NCI-H2171 (cell line): ENCODE measurements at places on chromosomes 2 and 18.

- no peak for DNase-seq
Measured at GRCh38 chr2:88845772-88846661, 154.5 kb downstream of the RPIA start.

- no peak for DNase-seq
Measured at GRCh38 chr2:216740557-216741222, 45.3 kb upstream of the IGFBP5 start.

GRCh38 chr2:232104076-232104646, 142.6 kb downstream of the DIS3L2 start:
- DNase-seq, result no peak

- no peak for DNase-seq
Measured at GRCh38 chr18:57431002-57431382, 4.2 kb upstream of the ONECUT2 start.

DNA sequence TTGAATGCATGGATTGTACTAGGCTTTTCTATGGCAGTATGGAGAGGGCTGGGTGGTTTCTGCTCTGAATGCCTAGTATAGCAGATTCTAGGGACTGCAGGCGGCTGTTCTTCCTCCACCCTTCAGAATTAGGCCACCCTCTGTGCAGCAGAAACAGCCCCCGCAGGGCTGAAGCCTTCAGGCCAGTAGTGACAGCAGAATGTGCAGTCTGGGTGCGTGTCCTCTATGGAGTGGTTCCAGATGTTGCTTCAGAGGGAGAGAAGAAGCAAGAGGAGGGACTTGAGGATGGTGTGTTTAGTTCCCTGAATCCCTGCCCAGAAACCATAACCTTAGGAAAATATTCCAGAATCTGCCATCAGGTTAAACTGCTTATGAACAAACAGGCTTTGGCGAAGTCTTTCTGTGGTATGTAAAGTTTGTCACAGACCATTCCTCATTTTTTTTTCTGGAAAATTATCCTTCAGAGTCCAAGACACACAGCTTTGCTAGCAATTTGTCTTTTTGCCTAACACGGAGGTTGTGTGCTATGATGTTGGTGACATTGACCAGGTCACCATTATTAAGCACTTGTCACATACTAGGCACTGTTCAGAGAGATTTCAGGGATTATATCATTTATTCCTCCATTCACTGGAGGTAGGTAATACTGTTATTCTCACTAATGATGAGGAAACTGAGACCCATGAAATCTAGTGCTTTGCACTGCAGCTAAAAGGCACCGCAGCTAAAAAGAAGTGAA, 21.1 kb downstream of the CASP10 start:
- no peak for DNase-seq

DNA sequence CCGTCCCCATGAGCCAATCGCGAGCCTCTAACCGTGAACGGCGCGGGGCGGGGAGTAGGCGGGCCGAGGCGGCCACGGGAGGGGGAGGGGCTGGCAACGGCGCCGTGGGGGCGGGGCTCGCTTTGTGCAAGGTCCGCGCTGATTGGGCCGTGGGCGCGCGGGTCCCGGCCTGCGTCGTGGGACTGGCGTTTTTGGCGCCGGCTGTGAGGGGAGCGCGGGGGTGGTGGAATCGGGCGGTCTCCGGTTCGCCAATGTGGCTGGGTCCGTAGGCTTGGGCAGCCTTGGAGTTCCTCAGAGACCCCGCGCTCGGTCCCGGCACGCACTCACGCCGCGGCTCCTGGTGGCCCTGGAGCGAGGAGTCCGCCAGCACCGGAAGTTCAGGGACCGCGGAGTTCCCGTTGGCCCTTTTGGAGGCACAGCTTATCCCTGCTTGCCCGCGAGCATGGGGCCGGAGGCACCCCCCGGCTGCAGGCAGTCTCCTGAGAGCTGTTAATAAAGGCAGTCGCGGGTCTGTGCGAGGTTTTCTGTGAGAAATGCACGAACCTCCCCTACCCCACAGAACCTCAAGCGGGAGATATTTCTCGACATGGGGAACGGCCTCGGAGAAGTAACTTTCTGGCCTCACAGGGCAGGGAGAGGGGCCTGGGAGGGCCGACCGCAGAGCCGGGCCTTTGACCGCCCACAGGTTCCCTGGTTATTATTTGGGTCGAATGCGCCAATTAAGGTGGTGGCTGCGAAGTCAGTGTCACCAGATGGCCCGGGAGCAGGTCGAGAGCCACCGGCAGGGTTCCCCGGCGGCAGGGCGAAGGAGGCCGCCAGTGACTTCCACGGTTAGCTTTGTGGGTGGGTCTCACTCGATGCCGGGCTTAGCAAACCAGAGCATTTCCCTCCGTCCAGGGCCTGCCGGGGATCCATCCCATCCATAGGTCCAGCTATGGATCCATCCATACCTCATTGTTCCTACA, 574 bp upstream of the NCL start:
- peak; percentile 87 for DNase-seq

DNA sequence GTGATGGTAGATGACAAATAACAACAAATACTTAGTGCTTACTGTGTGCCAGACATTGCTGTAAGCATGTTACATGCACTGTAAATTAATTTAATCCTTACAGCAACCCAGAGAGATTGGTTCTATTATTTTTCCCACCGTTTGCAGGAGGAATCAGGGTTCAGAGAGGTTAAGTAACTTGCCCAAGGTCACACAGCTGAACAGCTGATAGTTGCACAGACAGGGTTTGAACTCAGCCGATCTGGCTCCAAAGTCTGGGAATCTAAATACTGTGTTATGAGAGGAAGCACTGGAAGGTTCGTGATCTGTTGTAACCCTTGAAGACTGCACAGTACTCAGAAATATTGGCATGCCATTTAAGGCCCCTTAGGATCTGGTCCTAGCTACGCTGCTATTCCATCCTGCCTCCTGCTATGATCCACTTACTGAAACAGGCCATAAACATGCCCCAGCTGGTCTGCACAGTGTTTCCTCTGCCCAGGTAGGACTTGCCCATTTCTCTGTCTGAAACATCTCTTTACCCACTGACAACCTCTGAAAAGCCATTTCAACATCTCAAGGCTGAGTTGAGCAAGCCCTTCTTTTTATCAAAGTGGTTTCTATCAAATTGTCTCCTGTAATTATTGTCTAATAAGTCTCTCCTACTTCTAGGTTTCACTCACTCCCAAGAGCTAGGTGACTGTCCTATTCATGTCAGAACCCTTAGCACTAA, 40.4 kb upstream of the MRPL33 start:
- no peak for DNase-seq

GRCh38 chr18:48541026-48541746, 2.4 kb downstream of the CTIF start:
- DNase-seq, result peak; percentile 4

GRCh38 chr2:41182961-41183360, 731.1 kb upstream of the SLC8A1 start:
- no peak for DNase-seq

GRCh38 chr2:43123981-43124686, 102.3 kb downstream of the ZFP36L2 start:
- no peak for DNase-seq

DNA sequence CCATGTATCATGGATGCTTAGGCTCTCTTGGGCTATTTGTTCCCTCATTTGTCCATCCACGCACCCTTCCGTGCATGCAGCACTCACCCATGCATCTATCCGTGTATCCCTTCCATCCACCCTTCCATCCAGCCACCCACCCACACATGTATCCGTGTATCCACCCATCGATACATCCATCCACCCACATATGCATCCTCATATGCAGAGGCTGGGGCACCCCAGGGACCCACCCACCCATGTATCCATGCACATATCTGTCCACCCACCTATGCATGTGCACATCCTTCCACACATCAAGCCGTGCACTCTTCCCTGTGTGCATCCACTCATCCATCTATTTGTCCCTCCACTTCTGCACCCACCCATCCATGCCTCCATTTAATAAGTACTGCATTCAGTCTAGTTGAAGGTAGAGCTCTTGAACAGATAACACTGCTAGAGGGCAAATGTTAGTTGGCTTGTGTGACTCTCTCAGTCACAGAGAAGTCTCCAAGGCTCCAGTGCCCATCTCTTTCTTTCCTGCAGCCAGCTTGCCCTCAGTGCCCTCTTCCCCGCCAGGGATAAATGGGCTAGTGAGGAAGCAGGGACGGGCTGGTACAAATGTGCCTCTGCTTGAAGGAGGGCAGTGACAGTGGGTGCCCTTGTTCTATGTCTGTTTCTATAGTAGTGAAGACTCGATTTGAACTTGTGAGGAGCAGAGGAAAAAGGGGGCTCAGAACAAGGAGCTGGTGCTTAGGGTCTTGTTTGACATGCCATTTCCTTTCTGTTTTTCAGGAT, 61.5 kb downstream of the EMILIN2 start:
- DNase-seq, result no peak
